ENCODE measurements at places on chromosomes 12 and 14.

DNA sequence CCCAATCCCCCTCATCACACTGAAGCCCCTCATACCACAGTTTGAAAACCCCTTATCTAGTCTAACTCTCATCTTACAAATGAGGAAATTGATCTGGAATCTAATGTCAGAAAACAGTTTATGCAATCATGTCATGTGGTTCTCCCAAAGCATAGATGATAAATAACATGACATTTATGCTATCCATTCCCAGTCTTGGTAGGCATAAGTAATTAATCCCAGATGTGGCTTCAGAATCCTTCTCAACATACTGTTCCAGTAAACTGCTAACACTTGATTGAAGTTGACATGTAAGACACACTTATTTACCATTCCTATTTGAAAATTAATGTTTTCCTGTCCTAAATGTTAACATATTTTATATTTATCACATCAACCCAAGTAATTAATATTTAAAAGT lies 168.7 kb downstream of the GALC start:
- DNase-seq: peak; percentile 3

DNA sequence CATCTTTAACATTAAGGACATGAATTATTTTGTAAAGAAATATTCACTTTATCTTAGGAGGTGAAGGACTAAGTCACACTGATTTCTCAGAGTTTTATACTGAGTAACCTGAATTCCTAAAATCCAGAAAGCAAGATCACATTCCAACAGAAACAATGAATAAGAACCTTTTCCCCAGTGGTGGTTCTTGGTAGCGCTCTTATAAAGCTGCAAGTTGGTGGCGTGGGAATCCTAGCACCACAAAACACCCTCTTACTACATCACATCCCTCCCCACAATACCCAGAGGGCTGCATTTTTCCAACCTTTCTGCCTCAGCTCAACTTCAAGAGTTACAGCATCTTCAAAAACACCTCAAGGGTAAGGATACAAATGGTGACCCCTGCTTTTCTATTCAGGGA lies 44.0 kb upstream of the SMUG1 start:
- peak; percentile 82 for DNase-seq

DNA sequence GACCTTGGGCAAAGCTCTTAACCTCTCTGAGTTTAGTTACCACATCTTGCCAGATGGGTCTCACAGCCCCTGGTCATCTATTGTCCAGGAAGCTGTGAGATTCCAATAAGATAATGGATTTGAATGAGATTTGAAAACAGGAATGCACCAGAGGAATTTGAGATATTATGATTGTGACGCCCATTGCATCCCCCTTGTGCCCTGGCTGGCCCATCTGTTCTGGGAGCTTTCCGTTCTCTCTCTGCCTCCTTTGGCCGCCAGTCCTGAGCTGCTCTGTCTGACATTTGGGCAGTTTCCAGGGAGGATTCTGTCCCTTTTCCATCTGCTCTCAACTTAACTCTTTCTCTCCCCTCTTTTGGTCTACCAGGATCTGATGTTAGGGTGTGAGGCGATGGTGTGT lies 24.6 kb downstream of the SRRM4 start:
- no peak for DNase-seq

- no peak for DNase-seq
These were observed 1.7 kb downstream of the OLR1 start for GRCh38 chr12:10170216-10170615.

GRCh38 chr14:103138301-103139131 lies 15.3 kb downstream of the TNFAIP2 start:
- no peak for DNase-seq

DNA sequence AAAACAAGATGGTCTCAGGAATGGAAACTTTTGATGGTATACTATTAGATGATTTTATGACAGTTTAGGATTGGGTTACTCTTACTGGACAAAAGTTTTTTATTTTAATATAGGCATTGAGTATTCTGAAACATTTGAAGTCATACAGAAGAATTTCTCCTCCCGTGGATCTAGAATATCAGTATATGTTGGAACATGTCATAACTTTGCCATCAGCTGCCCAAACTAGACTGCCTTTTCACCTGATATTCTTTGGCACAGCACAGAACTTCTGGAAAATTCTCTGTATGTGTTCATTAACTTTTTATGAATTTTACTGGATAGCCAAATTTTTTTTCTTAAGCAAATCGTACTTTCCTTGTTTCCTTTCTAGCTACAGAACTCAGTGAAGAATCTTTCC lies 75.4 kb downstream of the KNTC1 start:
- no peak for DNase-seq

DNA sequence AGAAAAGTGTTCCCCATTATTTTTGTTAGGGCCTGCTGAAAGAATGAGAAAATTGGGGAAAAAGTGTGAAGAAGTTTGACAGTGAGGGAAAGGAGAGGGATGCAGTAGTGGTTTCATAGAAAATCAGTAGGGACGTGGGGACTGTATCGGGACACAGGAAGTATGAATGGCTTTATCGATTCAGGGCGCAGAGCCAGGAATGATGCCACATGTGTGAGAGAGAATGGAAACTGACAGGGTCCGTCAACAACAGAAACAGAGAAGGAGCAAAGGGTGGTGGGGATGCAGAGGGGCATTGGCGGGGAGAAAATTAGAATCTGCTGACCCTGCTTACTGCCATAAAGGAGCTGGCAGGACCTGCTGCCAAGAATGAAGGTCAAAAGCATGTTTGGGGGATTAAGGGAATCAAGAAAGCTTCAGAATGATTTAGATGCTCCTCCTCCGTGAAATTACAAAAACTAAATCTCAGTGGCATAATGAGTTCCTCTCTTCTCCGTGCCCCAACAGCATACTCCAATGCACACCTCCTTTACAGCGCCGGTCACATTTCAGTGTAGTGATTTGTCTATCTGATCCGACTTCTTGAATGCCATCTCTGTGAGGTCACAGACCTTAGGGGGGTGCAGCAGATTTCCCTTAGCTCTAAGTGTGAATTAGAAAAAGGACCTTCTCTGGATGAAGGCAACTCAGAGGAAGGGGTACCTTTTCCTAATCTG lies 92.6 kb downstream of the EMP1 start:
- no peak for DNase-seq

- DNase-seq: peak; percentile 31
These were observed 77.2 kb downstream of the SERPINA3 start for GRCh38 chr14:94689218-94689984.
